ENCODE measurements at places on chromosomes 1 and 21.

DNA sequence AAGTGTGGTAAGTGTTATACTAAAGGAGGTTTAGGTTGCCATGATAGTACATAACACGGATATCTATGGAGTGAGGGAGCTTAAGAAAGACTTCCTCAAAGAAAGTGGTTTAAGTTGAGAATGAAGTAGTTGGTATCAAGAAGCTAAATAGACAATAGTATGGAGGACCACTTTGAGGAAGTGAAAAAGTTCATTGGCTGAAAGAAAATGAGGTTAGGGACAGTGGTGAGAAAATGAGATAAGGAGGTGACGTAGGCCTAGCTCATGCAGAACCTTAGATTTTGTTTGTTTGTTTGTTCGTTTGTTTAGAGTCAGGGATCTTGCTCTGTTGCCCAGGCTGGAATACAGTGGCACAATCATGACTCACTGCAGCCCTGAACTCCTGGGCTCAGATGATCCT lies 72.2 kb upstream of the PPIH start:
- no peak for DNase-seq

DNA sequence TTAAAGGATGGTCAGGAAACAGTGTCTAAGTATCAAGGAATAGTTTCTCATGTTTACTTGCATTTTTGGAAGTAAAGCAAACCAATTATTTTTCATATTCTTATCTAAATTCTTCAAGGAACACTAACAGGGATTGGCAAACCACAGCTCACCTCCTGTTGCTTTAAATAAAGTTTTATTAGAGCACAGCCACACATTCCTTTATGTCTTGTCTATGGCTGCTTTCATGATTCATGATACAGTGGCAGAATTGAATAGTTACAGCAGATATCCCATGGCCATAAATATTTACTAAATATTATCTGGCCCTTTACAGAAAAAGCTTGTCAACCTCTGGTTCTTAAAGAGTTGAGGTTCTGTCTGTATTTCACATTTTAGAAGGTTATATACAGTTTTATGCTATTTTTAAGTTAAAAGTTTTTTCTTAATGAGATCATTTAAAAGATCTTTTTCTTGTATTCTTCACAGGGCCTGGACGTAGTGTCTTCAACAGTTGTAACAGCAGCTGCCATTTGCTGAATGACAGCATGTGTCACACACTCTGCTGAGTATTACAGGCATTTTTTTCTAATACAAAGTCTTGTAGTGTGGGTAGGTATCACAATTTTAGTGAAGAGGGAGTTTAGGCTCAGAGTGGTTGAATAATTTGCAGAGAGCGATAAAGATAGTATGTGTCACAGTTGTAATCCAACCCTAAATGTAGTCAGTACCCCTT lies 2.6 kb downstream of the ZNF691 start:
- DNase-seq, result no peak

GRCh38 chr1:118117521-118117920 lies 67.5 kb downstream of the SPAG17 start:
- DNase-seq, result no peak

GRCh38 chr1:173347282-173347818 lies 129.8 kb upstream of the PRDX6 start:
- DNase-seq, result no peak

GRCh38 chr21:45945066-45945867 lies 36.3 kb upstream of the COL6A1 start:
- DNase-seq, result no peak

GRCh38 chr1:65265651-65266351 lies 43.5 kb upstream of the DNAJC6 start:
- peak; percentile 19 for DNase-seq

DNA sequence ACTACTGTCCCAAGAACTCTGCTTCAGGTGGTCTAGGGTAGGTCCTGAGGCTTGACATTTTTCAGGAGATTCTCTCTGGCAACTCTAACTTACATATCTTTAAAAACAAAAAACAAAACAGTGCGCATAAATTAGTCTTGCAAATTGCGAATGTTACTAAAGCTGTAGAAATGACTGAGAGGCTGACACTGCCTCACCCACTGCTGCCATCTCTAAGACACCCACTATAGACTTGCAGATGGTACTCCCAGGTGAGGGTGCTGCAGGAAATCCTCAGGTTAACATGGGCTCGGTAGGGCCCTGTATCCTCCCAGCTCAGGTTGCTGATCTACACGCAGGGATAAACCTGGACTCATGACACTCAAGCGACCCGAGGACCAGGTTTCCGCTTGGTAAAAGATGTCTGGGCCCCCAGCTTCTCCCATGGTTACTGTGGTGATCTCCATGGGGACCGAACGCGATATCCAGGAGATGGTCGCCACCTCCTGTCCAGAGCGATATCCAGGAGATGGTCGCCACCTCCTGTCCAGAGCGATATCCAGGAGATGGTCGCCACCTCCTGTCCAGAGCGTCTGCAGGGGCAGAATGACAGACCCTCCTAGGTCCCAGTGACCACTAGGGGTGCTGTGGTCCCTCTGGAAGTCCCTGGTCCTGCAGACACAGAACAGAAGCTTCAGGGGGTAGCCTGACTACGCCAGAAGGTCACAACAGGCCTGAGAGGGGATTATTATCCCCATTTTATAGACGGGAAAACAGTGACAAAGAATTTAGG lies 16.2 kb upstream of the LY9 start:
- DNase-seq, result peak; percentile 12

DNA sequence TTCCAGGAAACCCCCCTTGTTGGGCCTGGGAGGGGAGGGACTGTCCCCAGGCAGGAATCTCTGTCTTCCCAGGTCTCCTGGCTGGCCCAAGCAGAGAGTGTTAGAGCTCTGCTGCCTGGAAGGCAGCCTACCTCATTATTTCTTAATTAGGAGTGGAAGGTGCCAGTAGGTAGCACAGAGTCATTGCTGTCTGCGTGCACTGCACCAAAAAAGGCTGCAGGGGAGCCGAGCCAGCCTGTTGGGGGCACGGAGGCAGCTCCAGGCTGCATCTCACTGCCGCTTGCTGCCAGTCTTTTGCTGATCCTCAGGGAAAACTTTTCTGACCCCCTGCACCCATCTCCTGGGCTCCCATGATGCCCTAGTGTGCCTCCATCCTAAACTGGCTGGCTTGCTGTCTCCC lies 58.1 kb downstream of the LRRN2 start:
- no peak for DNase-seq

GRCh38 chr1:113605146-113605545 lies 154.1 kb downstream of the PHTF1 start:
- DNase-seq, result no peak

DNA sequence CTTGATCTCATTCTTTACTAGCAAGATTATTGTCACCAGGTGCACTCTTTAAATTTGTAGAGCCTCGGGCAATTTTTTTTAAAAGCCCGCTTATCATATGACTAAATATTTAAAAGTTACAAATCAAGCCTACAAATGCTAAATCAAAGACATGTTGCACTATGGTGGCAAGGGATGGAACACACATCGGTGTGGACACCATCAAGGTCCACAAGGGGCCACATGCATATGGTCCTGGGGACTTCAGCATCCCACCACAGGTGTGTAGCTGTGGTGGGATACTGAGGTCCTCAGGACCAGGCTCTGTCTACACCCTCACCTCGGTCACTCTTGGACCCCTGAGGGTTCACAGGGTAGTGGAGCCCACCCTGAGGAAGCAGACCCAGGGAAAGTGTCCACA lies 45.8 kb downstream of the FAM78B start:
- DNase-seq, result no peak

DNA sequence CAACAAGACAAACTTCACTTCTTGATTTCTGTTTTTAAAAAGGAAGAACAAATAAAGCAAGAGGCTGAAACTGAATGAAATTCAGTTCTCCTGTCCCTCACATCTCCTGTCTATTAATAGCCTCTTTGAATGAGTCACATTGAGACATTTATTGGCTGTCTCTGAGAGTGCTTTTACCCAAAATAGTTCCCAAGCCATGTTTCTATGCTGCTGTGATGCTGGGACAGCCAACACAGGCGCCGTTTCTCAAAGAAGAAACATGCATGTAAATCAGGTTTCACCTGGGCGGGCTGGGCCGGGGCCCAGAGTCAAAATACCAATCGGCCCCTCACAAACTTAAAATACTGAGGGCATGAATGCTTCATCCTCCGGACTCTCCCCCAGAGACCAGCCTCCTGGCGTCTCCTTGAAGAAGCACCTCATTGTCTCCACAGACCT lies 105.2 kb downstream of the EDEM3 start:
- DNase-seq, result no peak

DNA sequence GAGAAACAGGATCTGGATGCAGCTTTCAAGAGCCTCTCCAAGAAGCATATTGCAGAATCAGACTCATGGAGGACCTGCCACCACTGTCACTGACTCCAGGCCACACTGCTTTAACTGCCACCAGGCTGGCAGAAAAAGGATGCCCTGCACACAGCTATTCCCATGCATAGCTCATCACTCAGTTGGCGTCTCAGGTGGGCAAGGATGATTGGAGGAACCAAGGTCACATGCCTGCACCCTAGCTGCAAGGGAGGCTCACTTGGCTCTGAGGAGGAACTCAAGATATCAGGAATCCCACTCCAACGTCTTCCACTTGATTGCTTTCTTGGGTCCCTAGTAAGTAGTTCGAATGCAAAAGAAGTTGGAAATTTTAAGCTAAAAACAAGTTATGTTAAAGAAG lies 19.6 kb upstream of the SPOCD1 start:
- no peak for DNase-seq

GRCh38 chr1:9910076-9910422 lies at the start of gene CTNNBIP1:
Gene CTNNBIP1, minus strand, starts transcription at chr1:9910269. Its CDS starts 38,205 bp downstream, at chr1:9872064.
- no peak for DNase-seq

GRCh38 chr1:117312453-117313138 lies 54.7 kb upstream of the MAN1A2 start:
- DNase-seq, result peak; percentile 76

DNA sequence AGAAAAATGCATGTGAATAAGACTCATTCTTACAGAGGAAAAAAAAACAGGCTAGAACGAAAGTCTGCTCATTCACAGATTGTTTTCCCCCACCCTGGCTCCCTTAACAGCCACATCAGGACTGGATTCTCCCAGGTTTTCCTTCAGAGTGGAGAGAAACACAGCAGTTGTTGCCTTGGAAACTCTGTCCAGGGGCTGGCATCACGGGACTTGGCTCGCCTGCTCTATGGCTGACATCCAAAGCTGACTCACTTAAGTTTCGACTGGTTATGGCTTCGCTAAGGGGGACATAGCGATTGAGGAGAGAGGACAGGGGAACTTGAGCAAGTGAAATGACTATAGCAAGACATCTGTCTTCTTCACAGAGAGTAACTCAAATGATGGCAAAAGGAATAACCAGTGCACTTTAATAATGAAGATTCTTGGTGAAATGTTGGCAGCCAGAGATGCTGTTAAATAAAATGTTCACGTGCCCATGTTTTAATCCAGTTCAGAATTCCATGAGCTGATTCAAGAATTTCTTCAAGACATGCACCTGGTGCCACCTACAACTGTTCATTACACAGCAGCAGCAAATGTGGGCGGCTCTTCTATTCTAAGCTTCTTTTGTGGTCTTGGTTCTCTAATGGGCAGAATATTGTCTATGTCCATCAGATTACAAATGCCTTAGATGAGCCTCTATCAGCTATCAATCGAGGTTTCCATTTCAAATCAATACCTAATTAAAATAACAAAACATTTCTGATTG lies 21.8 kb downstream of the MIS18A start:
- peak; percentile 92 for DNase-seq

- DNase-seq, result no peak
Measured at GRCh38 chr1:119974013-119974412, 77.7 kb upstream of the ADAM30 start.

DNA sequence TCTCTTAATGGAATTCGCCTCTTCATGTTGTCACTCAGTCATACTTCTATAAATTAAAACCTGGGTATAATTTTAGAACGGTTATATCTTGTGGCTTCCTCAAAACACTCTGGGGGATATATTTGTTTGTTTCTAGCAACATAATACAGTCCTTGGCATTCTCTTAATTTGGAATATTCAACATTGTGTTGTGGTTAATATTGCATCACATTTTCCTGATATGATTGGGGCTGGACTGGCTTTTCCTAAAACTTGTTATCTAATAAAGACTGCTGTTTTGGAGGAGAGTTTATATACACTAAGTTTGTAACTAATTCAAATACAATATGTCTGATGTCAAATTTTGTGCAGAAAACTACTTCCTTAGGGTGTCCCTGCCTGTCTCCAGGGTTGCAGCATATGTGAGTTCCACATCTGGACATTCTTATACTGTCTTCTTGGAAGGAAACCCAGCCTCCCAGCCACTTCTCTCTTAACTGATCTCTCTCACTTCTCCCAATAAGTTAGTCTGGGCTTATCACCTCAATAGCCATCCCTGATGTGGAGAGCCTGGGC lies 892.6 kb downstream of the MRPL39 start:
- no peak for DNase-seq

DNA sequence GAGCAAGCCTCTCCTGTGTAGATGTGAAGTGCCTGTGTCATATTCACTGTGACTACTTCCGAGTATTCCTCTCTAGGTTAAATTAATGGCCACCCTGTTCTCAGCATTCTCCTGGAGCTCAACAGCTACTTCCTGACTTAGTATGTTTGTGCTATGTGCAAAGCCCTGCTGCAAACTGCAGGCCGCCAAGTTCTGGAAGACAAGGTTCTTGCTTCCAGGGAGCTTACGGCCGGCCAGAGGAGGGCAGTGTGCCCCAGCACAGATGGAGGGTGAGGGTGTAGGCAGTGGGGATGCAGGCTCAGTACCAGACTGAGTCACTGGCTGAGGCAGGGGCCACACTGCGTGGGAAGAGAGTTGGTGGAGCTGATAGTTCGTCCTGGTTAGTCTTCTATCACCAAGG lies 43.2 kb downstream of the ELK4 start:
- DNase-seq, result peak; percentile 79

- peak; percentile 73 for DNase-seq
Measured at GRCh38 chr1:221708076-221708571, 33.8 kb downstream of the DUSP10 start.

DNA sequence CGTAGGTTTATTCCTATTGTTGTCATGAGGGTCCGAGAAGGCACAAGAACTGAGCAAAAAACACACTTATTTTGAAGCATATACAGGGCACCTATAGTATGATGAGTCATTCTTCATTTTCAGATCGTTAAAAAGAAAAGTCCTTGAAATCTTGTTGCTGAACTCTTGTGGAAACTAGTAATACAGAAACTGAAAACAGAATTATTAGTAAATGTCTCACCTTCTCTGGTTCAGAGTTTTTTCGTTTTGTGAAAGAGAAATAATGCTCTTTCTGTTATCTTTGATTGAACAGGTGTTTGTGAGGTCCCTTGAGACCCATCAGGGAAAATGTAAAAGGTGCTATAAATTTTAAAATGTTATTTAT lies 102.0 kb upstream of the COA6 start:
- DNase-seq, result no peak

- no peak for DNase-seq
Measured at GRCh38 chr1:219236933-219237610, 63.4 kb downstream of the LYPLAL1 start.

GRCh38 chr1:202203238-202204039 lies 9.8 kb downstream of the LGR6 start:
- DNase-seq, result no peak
